ENCODE measurements at places on chromosomes 6 and 20.

- DNase-seq, result no peak
Measured at GRCh38 chr6:110542311-110543024, 66.1 kb upstream of the SLC22A16 start.

DNA sequence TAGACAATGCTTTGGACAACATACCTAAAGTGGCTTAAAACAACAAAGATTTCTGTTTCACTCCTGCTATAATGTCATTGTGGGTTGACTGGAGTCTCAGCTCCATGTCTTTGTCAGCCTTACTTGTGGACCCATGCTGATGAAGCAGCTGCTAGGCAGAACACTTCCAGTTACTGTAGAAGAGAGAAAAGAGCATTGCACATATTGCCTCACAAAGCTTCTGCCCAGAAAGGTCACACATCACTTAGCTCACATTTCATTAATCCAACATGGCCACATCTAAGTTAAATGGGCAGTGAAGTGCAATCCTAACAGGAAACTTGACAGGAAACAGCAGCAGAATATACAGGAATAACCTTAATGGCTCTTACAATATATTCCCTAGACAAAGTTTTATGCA lies 480.5 kb upstream of the HTR1E start:
- no peak for DNase-seq

GRCh38 chr20:58011947-58012610 lies 216.4 kb downstream of the ANKRD60 start:
- no peak for DNase-seq

DNA sequence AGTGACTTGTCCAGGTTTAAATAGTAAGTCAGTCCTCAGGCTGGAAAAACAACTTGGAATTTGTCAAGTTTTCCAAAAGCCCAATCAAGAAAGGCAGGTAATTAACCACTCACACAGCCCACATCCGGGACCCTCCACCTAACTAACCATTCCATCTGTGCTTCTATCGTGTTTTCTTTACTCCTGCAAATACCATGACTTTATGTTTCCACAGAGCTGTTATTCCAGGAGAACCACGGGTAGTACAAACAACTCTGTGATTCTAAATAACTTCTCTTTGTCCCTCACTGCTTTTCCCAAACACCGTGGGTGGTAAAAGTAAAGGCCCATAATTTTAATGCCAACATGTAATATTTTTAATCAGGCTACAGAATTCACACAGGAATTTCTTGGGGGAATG lies 49.6 kb upstream of the NT5E start:
- DNase-seq, result no peak

DNA sequence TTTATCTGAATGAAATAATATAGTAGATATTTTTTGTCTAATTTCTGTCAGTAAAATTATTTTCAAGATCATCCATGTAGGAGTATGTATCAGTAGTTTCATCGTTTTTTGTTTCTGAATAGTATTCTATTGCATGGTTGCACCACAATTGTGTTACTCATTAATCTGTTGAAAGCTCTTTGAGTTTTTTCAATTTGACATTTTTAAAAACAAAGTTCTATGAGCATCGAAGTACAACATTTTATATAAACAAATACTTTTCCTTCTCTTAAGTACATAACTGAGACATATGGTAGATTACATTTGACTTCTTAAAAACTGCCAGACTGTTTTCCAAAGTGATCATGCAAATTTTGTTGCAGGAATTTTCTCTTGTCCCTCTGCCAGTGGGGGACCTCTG lies 1113.1 kb upstream of the CITED2 start:
- DNase-seq, result no peak

Data from activated T-helper 1 cell treated with Interleukin-2 at 50 U/mL for 16 hours (primary cell).